ENCODE measurements at places on chromosomes 2 and 18. TPM values are rescaled to one million over a fixed set of nuclear protein-coding genes. Genes with fewer than 3 reads are reported as not detected.

DSC3 gene
- 0.09 TPM for polyA plus RNA-seq

- no peak for DNase-seq
These were observed 4.5 kb downstream of the LPIN1 start for GRCh38 chr2:11750917-11751316.

DNA sequence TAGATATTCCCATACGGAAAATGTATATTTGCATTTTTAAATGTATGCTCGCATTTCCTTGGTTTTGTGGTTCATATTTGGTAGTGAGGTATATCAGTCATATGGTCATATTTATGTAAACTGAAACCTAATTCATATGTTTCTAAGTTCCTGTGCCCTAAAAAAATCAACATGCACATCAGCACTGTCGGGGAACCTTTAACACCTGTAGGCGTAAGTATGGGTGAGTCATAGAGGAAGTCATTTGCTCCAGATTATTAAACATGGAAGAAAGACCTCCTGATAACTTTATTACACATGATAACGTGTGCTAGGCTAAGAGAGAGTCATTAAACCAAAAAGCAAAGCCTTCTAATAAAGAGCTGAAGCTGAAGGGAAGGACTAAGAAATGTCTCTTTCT lies 437.7 kb downstream of the NRXN1 start:
- DNase-seq, result no peak

WNT10A gene
- polyA plus RNA-seq, result 1.5 TPM

SCN2A gene
- 0.14 TPM for polyA plus RNA-seq

DNA sequence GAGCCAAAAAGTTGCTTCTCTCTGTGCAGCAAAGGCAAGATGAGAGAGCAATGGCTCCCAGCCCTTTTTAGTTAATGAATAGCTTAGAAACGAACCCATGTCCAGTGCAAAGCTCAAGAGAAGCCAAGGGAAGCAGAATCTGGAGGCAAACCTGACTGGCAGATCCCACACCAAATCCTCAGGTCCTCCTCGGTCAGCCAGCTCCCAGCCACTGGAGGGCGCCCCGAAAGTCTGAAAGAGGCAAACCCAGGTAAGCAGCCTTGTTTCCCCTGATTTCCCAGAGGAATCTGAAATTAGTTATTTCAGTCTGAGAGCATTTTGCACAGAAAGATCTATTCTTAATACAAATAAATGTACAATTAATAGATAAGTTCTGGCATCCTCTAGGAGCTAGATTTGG lies 71.3 kb upstream of the PID1 start:
- DNase-seq, result no peak

DNA sequence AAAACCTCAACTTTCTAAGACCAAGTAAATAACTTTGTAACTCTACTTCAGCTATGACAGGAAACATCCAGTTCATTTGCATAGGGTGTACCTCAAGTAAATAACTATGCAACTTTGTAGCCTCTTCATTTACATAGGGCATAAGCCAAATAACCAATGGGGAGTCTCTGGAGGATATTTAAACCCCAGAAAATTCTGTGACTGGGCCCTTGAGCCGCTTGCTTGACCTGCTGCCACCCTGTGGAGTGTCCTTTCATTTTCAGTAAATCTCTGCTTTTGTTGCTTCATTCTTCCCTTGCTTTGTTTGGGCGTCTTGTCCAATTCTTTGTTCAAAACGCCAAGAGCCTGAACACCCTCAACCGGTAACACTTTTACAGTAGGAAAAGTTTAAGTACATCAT lies 1112.7 kb upstream of the NRXN1 start:
- no peak for DNase-seq

DNA sequence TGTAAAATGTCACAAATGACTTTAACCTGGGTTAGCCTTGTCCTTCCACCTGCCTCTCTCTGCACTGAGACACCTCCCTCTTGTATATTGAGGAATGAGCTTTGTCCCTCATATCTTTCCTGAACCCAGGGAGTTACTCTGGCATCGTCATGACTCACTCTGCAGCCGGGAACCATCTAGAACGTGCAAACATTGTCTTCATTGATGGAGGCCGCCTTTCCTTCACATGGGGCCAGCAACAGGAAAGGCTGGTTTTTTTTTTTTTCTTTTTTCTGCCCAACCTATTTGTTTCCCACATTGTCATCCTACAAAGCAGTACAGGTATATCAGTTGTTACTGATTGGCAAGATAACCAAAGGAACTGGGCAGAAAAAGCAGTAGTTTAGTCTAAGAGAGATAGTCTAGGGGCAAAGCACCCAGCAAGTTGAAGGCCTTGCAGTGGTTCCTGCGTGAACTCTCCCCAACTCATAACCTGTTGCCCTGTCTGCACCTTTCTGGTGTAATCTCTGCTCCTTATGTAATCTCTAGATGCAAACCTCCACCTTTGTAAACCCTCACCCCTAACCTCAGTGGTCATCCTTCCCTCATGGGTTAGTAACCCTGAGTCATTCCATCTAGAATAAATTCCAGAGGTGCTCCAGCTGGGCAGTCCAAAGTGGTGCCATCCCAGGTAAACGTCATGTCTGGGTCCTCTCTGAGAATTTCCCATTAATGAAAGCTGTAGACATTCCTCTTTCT lies 38.3 kb downstream of the SLC40A1 start:
- no peak for DNase-seq

MYO7B gene
- polyA plus RNA-seq, result 165 TPM

GRCh38 chr2:225463449-225463848 lies 63.9 kb downstream of the NYAP2 start:
- no peak for DNase-seq

- no peak for DNase-seq
These were observed 31.0 kb downstream of the MRPS9 start for GRCh38 chr2:105068875-105069274.

TGOLN2 gene
- 16.9 TPM for polyA plus RNA-seq

DNA sequence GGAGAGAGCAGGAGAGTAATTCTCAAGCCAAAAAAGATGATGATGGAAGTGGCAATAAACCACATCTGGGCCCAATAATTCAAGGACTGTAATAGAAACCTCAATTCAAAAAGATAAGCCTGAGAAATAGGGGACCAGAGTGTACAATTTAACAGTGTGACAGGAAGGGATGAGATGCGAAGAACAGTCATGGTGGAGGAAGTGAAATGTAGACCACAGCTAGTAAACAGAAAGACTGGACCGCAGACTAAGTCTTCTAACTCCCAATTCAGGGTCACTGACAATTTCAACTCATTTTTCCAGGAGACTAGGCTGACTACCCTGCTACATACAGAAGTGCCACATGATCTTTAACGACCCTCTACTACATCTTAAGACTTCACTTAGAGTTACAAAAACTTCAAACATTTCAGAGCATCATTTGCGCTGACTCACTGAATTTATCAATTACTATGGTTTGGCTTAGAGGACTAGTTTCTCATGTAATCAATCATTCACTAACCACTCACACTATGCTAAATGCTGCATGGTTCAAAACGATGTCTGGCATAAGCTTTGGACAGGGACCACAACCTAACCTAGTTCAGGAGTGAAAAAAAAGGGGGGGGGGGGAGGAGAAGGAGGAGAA lies 9.0 kb downstream of the CUL3 start:
- DNase-seq, result no peak

GRCh38 chr2:237057893-237058300 lies 27.8 kb upstream of the COPS8 start:
- DNase-seq, result no peak

CREG2 gene
- not detected for polyA plus RNA-seq

GRCh38 chr18:80159713-80160636 lies 50.9 kb downstream of the ADNP2 start:
- peak; percentile 86 for DNase-seq

DNA sequence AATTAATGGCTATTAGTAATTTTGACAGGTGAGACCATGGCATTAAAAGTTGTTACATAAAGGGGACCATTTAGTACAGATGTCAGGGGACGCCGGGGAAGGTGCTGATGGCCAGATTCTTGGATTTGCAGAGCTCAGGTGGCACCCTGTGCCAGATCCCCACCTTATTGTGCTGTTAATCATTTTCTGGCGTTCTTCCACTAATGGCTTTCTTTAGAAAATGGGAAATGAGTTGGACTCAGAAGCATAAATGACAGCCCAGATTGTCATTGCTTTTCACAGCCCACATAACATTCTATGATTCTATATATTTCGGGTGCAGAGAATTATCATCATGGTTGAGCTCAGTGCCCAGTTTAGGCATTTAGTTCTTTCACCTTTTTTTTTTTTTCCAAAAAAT lies 257.2 kb upstream of the TCF4 start:
- DNase-seq, result no peak

GPBAR1 gene
- 1.4 TPM for polyA plus RNA-seq

DNA sequence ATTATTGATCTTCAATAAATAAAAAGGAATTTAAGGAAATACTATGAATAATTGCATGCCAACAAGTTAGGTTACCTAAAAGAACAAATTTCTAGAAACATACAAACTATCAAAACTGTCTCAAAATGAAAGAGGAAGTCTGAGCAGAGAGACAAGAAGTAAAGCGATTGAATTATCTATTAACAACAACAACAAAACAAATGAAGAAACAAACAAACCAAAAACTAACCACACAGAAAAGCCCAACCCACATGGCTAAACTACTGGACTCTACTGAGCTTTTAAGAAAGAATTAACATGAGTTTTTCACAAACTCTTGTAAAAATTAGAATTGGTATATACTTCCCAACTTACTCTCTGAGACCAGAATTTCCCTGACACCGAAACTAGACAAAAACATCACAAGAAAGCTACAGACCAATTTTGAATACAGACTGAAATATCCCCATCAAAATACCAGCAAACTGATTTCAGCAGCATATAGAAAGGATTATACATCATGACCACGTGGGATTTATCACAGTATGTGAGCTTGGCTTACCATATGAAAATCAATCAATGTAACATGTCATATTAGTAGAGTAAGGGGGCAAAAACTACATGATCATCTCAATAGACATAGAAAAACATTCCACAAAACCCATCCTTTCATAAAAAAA lies 16.6 kb upstream of the GALNT1 start:
- no peak for DNase-seq

DNA sequence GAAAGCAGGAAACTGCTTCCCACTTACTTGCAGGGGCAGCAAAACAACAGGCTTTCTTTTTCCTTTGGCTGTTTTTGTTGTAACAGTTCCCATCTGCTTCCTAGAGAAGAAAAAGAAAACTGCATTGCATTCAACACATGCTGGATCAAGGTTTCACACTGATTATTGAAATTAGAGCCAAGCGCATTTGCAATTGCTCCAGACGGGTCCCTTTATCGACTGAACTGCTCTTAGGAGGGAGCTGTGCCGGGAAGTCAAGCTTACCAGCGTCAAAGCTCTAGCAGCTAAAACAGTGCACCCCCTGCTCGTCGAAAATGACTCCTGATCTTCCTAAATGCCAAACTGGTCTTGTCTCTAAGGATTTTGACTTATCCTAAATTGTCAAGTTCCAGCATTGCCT lies 164.0 kb upstream of the SESTD1 start:
- DNase-seq, result no peak

- peak; percentile 18 for DNase-seq
These were observed 31.4 kb downstream of the ATOH8 start for GRCh38 chr2:85785027-85785822.

CCDC74B gene
- 0.57 TPM for polyA plus RNA-seq
